ENCODE measurements at places on chromosomes 4 and X.

DNA sequence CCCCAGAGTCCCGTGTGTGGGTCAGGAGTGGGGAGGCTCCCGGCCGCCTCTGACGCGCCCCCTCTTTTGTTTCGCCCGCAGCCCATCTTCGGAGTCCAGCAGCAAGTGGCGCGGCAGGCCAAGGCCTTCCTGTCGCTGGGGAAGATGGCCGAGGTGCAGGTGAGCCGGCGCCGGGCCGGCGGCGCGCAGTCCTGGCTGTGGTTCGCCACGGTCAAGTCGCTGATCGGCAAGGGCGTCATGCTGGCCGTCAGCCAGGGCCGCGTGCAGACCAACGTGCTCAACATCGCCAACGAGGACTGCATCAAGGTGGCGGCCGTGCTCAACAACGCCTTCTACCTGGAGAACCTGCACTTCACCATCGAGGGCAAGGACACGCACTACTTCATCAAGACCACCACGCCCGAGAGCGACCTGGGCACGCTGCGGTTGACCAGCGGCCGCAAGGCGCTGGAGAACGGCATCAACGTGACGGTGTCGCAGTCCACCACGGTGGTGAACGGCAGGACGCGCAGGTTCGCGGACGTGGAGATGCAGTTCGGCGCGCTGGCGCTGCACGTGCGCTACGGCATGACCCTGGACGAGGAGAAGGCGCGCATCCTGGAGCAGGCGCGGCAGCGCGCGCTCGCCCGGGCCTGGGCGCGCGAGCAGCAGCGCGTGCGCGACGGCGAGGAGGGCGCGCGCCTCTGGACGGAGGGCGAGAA is 117.5 kb downstream of the DCTD start:
- no peak for DNase-seq

DNA sequence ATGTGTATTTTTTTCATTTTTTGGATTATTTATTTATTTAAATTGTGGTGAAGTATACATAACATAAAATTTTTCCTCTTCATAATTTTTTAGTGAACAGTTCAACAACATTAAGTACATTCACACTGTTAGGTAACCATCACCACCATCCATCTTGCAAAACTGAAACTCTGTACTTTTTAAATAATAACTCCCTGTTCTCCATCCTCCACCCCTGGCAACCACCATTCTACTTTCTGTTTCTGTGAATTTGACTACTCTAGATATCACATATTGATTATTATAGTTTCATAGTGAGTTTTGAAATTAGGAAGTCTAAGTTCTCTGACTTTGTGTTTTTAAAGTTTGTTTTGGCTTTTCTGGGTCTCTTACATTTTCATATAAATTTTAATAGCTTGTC is 89.3 kb upstream of the STX18 start:
- no peak for DNase-seq

- no peak for DNase-seq
Observed at GRCh38 chrX:15511563-15511962, 11.0 kb downstream of the BMX start.

DNA sequence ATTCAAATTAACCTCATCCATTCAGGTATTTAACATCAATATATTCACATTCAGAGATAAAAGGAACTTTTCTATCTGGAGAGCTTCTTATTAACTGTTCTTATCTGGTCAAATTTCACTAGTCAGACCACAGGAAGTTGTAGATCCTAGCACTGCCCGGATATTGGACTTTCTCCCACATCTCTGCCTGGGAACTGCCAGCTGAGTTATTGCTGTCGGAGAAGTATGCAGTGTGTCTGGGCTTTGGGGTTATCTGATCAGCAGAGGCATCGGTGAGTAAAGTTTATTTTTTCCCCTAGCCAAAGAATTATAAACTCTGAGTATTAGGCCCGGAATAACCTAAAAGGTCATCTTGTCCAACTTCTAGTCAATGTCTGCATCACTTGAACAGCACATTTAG is 45.1 kb downstream of the OR13H1 start:
- no peak for DNase-seq

GRCh38 chr4:95272036-95272435 is 276.7 kb downstream of the UNC5C start:
- no peak for DNase-seq

Data from stimulated activated CD4-positive, alpha-beta T cell treated with anti-CD3 and anti-CD28 coated beads, Interleukin-15, amount 100 ng/mL, for 1 hour (primary cell).